CD4-positive, CD25-positive, alpha-beta regulatory T cell (primary cell): ENCODE measurements at places on chromosomes 5 and 9. TPM values are rescaled to one million over a fixed set of nuclear protein-coding genes. Genes with fewer than 3 reads are reported as not detected.
A peak's percentile ranks its signal among the peaks of the same experiment; 100 is the strongest.

Gene IPO11
- total RNA-seq, result 23.3 TPM

- no peak overlapping the region for H3K27ac ChIP-seq
- no peaks in the 10 kb centered on the region for H3K4me1 ChIP-seq
- H3K4me3 ChIP-seq, result no peak overlapping the region
- H3K36me3 ChIP-seq, result no peaks in the 10 kb centered on the region
- no peak for DNase-seq
These were observed 3.8 kb upstream of the LCN1 start for GRCh38 chr9:135517407-135517822.

DNA sequence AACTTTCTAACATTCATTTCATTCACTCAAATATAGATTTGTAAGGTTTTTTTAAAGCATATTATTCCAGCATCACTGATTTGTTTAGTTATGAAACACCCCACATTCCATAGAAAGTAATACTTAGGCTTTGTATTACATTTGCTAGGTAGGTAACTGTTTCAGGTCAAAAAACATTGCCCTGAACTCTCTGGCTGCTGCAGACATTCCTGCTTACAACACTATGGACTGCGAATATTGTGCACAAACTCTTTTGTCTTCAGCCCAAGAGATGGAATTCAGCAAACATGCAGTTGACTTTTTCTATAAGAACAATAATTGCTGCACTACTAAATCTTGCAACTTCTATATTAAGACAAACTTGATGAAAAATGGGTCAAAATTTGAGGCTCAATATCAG is 301.0 kb downstream of the ARL15 start:
- no peak for DNase-seq
- no peak overlapping the region for H3K27ac ChIP-seq
- H3K4me3 ChIP-seq, result no peak overlapping the region
- no peaks in the 10 kb centered on the region for H3K27me3 ChIP-seq

DNA sequence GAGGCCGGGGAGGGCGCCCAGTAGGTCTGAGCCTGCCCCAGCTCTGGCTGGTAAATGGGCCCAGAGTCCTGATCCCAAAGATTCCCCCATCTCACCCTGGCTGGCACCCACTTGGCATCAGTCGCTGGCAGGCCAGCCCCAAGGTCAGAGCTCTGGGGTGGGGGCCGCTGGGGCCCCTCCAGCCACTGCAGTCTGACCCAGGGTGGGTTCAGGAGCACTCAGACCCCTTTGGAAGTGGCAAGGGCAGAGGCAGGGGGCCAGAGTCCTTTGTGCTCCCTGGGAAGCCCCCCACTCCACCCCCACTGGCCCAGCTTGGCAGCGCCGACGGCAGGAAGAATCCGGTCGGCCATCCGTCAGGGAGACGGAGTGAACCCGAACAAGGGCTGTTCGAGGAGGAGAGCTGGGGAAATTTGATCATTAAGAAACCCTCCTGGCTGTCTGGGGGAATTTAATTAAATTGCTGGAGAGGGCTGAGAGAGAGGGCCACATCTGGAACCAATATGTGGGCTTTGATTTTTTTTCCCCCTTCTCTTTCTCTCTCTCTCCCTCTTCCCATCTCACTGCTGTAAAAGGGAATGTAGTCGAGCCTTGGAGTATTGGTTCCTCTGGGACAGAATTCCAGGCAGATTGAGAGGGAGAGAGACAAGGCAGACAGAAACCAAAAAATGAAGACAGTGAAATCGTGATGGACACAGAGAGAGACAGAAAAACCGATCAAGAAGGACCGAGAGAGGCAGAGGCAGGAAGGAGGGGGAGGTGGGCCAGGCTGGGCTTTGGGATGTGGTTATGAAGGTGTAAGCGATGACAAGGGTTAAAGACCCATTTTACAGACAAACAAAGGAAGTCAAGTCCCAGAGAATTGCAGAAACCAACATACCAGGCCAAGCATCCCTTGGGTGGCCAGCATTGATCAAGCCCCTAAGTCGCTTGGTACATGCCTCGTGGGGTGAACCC is 8.1 kb upstream of the ASB6 start:
- H3K27me3 ChIP-seq, result no peaks in the 10 kb centered on the region
- no peak overlapping the region for H3K27ac ChIP-seq
- no peaks in the 10 kb centered on the region for H3K36me3 ChIP-seq
- no peak for DNase-seq
- H3K4me3 ChIP-seq, result no peak overlapping the region
- H3K4me1 ChIP-seq, result no peaks in the 10 kb centered on the region

- no peak overlapping the region for H3K27ac ChIP-seq
- no peaks in the 10 kb centered on the region for H3K36me3 ChIP-seq
- H3K4me3 ChIP-seq, result no peak overlapping the region
- H3K4me1 ChIP-seq, result no peaks in the 10 kb centered on the region
- no peak for DNase-seq
These were observed 589.5 kb downstream of the GABRG2 start for GRCh38 chr5:162657076-162657475.

DNA sequence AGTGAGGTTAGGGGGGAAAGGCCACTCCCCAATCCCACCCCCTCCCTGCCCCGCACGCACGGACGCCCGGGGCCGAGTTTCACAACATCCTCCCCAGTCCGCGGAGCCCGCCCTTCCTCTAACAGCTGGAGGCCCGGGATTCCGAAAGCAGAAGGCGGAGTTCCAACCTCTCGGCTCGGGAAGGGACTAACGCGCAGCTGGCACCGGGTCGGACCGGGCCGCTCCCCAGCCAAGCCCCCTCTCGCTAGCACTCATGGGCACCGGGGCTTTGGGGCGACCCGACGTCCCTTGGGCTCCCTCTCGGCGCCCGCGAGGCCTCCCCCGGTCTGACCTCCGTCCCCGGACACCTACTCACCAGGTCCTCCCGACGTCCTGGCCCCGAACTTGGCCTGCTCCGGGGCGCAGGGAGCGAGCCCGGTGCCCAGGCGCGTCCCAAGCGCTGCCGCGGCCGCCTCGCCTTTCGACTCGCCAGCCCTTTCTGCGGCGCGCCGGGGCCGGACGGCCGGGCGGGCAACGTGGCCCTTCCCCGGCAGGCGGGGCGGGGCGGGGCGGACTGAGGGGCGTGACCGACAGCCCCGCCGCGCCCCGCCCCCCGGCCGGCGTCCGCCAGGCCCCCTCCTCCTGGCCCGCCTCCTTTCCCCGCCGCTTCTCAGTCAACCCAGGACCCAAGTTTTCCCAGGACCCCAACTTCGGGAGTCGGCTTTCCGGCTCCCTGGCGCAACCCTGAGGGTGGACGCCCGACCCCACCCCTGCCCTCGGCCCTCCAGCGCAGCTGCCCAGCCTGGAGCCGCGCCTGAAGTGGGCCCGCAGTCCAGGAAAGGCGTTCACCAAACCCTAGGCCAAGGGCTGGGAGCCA is at the start of gene MGAT1:
Gene MGAT1 (minus strand): TSS at position 482 of the 856 bp plus-strand sequence. CDS start 9,835 bp downstream, outside the sequence.
- peak within 1 kb of the TSS; percentile 89 for H3K27ac ChIP-seq
- peaks cover 15% of the 10 kb centered on the region for H3K36me3 ChIP-seq
- peak; percentile 70 for DNase-seq
- no peaks in the 10 kb centered on the region for H3K27me3 ChIP-seq
